Muscle of leg (tissue), 16 donors: ENCODE measurements at places on chromosomes 6 and 20. TPM values are rescaled to one million over a fixed set of nuclear protein-coding genes. Genes with fewer than 3 reads are reported as not detected.

DNA sequence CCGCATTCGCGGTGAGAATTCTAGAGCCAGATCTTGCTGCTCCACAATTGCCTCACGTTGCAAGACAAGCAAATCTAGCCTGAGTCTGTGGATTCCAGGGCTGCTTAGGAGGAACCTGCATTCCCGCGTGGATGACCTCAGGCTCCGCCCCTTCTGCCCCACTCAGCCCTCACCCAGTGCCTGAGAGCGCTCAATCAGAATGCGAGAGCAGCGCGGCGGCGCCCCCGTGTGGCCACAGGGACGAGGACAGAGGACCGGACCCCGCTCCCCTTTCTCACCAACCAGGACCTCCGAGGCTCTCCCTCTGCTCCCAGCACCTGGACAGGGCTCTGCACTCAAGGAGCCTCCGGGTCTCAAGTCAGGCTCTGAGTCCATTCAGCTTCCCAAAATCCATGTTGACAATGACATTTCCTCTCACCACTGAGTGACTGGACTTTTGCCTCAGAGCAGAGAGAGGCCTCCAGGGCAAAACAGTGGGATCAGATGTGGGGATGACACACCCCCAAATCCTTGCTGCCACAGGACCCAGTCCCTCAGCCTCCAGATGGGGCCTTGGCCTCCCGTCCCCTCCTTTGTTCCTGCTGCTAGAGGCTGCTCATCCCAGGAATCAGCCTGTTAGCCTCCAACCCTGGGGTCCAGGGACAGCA is 52.0 kb downstream of the RPP21 start:
- peak; percentile 56 for DNase-seq

DNA sequence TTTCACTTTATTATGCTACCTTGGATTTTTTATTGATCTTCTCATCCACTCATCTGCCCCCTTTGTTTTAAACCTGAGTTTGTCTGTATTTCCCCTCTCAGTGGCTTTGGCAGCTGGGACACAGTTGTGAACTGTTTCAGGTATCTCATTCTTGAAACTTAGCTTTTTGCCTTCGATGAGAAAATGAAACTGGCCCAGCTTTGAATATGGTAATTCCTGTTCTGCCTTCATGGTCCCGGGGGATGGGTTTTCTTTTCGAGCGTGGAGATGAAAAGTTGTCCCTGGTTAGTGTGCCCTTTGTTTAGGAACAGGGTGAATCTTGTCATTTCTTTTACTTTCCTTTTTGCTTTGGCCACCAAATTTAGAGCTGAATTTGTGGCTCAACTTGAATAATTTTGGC is 25.6 kb downstream of the DHX35 start:
- no peak for DNase-seq

DNA sequence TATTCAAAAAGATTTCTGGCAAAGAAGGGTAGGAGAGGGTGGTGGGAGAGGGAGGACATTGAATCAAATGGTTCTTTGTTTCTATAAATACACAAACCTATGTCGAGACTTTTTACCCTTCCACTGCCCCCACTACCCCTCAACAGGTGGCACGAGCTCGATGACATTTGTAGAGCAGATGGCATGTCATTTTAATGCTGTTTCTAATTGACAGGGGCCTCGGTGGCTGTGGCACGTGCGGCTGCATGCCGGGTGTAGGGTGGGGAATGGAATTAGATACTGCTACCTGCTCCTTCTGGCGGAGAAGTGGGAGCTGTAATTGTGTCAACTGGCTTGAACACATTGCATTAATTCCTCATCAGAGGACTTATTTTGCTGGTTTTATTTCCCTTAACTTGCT is 29.1 kb upstream of the SASH1 start:
- DNase-seq, result peak; percentile 58

DNA sequence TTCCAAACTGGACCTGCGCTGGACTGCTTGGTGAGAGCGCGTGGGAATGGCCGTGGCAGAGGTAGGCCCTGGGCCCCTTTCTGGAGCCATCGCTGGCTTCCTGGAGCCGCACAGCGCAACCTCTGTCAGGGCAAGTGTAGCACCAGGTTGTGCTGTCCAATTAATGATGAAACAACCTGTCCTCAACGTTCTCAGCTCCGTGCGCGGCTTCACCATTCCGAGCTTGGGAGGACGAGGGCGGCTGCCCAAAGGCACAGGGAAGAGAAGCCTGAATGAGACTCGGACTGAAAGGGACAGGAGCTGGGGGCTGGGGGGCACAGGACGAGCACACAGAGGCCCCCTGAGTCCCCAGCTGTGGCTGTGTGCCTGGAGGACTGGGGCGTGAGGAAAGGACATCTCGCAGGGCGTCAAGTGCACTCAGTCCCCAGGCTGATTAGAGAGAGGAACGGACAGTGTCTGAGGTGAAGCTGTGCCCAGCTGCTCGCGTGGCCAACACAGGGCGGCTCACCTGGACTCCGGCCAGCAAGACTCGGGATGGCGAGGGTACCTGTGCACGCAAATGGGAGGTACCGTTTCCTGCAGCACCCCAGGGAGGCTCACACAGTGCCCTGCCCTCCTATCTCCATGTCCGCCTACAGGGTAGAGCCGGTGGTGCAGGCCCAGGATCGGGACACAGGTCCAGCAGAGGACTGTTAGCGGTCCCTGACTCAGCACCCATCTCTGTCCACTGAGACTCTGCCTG is 403.3 kb downstream of the TAF4 start:
- DNase-seq, result no peak

The OLIG3 gene
- total RNA-seq, result not detected

The NRSN1 gene
- not detected for total RNA-seq
